ENCODE measurements at places on chromosomes 6 and 20.

- DNase-seq = no peak
Measured at GRCh38 chr6:39330476-39330875, 8.0 kb upstream of the KCNK16 start.

DNA sequence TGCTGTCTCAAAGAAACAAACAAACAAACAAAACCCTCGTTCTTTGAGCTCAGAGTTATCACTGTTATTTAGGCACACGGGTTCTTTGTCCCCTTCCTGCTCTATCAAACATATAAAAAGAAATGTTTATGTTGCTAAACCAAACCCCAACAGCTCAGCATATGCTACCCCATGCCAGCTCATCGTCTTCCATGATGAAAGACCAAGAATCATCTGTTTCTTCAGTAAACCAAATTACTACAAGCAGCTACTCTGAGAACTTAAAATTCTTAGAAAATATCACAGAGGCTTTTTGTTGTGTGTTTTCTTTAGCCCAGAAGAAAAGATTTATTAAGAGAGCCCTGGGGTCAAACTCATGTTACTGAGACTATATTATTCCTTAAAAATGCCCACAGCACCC, 4.7 kb downstream of the TRERF1 start:
- no peak for DNase-seq

- no peak for DNase-seq
Measured at GRCh38 chr6:36848658-36849441, 9.6 kb upstream of the CPNE5 start.

- no peak for DNase-seq
Measured at GRCh38 chr6:3386374-3386857, 70.4 kb downstream of the SLC22A23 start.

DNA sequence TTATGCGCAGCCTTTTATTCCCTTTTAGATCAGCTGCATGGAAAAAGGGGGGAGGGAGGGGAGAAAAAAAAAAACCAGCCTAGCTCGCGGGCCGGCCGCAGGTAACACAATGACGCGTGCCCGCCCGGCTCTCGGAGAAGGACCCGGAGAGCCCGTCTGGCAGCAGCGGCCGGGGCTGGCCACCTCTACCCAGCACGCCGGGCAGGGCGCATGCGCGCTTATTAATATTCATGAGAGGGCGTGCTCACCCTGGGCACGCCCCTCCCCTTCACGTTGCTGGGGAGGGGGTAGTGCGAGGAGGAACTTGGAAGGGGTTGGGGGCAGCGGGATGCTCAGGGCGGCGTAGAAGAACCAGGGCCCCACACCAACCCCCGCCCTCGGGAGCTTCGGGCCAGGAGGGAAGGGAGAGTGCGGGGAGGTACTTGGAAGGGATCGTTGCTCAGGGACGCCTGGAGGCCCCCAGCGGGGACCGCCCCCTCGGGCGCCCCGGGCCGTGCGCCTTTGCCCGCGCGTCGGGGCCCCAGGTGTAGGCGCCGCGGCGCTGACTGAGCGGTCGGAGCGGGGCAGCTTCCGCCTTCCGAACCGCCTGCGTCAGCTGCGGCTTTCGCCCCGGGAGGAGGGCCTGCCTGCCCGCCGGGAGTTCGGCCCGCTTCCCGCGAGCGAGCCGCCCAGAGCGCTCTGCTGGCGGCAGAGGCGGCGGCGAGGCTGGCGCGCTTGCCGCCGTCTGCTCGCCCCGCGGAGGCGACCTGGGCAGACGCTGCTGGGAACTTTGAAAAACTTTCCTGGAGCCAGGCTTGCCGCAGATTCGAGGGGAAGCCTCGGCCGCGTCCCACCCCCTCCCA, at the start of gene JAG1:
TSS of gene JAG1 (minus strand) at position 158 of the 842 bp plus-strand sequence. CDS start 469 bp downstream, outside the sequence.
- DNase-seq = no peak

- no peak for DNase-seq
Measured at GRCh38 chr6:139175389-139175948, 40.6 kb downstream of the HECA start.

GRCh38 chr20:32354592-32355416, 3.3 kb upstream of the ASXL1 start:
- DNase-seq = no peak

DNA sequence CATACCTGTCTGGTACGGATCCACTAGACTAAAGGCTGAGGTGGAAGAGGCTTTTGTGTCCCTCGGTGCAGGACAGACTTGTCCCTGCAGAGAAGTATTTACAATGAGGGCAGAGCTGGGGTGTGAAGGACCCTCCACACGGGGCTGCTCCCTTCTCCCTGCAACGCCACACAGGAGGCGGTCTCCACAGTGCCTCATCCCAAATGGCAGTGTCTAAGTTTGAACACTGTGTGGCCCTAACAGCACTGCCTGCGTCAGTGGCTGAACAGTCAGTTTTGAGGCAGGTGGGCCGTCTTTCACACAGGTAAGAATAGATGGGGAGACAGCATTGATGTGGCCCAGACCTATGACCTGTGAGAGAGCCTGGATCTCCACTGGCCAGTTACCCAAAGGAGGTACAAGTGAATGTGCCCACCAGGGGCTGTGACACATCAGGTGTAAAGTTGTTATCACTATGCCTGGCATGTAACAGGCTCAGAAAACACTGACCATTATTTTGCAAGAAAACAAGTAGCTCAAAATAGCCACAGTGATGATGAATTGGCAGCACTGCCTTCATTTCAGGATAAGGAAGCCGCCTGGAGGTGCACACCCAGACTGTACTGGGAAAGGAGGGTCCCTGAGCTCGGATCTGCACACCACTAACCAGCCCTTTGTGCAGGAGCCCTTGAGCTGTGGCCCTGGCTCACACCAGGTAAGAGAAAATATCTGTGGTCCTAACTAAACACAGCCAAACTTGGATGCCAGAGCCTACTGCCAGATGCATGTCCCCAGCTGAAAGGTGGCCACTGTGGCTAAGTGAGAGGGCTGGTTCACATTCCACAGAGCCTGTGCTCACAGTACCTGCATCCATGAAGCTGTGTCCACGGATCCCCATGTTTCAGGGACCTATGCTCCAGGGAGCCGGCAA, 246.7 kb downstream of the DLL1 start:
- DNase-seq = no peak

DNA sequence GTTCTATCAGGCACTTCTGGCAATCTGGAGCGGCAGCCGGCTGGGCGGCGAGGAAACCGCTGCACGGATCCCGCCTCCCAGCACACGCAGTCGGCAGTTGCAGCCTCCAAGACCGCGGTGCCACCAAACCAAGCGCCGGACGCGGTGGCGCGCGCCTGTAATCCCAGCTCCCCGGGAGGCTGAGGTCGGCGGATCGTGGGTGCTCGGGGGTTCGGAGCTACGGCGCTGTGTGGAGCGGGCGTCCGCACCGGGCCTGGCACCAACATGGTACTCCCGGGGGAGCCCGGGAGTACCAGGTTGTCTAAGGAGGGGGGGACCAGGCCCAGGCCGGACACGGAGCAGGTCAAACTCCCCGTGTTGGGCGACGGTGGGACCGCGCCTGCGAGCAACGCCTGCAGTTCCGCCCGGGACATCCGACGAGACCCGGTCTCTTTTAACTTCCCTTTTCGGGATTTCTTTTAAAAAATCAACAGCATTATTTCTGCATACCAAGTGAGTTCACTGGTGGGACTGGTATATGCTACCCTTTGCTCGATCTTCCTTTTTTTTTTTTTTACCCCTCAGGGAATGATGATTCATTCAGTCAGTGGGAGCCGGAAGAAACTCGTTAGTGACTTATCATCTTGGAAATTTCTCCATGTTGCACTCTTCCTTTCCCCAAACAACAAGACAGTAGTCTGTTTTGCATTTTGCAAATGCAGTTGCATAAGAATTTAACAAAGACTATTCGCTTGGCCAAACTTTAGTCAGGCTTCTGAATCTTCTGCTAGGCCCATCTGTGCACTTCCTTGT, 27.6 kb downstream of the ZNF311 start:
- no peak for DNase-seq

DNA sequence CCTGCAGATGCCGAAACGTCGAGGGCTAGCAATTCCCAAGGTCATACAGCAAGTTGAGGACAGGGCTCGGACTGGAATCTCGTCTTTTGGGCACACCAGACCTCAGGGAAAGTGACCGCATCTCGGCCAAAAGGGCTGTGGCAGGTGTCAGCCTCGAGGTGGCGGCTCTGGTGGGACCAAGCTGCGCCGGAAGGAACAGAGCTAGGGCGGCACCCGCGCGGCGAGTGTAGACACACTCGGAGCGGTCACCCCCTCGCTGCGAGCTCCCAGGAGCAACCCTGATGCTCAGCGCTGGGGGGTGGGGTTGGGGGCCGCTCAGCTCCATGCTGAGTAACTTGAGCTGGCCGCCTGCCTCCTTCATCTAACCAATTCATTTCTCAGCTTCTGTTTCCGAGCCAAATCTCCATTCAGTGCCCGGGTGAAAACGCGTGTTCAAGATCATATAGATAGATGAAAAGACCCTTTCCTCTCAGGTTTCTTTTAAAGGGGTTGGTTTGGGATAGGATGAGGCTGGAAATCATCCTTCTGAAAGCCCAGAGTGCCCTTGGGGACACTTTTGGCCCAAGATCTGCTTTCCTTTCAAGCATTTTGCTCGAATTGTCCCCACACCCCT, 2.2 kb upstream of the TUBB2B start:
- DNase-seq = no peak

DNA sequence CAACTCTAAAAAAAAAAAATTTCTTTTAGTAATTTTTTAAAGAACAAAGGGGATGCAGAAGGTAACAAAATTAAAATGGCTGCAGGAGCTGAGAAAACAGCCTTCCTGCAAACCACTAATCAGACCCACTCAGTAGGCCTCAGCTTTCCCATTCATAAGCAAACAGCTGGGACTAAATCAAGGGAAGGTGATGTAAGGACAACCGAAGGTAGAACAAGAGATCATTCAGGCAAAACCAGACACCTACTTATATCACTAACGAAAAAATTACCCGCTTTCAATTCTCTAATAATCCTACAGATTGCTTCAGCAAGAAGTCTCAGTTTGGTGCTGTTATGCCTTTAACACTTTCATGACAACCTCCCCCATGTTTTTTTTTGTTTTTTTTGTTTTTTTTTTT, 124.0 kb downstream of the ZMYND8 start:
- DNase-seq = no peak

DNA sequence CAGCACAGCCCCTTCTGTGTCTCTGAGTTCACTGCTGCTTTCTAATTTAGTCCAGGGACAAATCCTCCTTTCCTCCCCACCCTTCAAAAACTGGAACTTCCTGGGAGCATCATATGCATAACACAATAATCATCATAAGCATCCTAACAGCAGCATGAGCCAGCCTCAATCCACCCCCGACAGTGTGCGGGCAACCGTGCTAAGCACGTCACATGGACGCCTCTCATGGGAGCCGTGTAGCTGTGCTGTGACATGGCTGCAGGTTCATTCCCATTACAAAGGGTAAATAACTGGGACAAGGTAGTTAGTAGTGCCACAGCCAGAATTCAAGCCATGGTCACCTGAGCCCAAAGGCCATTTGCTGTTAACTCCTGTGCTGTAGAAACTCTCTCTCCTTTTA, 24.5 kb upstream of the ULBP3 start:
- DNase-seq = no peak

DNA sequence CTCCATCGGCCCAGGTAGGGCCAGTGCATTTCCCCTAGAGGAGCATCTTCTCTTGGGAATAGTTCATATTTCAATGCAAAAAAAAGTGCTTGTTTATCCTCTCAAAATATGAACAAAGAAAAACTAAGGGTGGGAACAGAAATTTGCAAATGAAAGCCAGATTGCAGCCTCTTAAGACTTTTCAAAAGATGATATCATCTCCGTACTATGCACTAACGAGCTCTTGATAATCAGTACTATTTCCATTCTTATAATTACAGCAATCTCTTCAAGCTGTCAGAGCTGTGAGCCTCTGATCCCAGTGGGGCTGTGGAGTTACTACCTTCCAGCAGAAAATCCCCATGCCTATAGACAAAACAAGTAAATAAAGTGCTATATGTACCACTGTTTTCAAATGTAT, 77.1 kb downstream of the SOD2 start:
- no peak for DNase-seq

GRCh38 chr20:50518270-50518721, 8.1 kb downstream of the PTPN1 start:
- DNase-seq = no peak

DNA sequence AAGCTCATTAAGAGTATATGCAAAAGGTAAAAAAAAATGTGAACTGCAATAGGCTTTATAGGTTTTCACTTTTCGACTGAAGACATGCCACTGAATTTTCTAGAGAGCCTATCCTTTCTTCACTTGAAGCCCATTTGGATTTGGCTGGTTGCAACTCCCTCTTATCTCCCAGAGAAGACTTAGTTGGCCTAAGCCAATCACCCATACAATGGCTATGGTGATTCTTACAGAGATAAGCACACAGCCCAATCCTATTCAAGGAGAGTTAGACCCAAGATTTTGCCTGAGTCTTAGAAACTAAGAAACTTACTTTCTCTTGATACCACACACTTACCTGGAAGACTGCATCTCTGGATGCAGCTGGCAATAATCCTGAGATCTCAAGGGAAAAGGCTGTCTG, 167.3 kb upstream of the PTCHD4 start:
- no peak for DNase-seq

DNA sequence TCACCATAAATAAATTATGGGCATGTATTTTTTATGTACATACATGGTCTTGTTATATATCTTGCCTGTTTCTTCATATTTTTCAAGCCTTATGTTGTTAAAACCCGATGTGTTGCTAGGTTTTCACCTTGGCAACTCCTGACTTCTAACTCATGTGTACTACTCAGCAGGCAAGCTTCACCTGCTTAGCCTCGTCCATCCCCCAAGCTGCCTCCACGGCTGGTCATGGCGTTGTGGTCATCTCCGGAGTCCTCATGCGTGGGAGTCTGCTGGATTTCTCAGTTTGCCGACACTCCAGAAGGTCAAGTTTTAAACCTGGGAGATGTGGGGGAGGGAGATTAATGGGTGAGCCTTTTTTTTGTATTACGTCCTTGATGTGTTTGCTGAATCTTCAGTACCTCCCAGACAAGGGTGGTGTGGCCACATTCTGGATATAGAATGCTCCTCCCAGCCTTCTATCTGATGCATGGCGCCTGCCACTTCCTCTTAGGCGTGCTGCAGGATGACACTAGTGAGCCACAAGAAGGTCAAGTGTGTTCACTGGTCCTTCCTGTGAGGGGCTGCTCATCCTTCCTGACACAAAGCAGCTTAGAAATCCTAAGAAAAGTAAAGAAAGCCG, 26.6 kb upstream of the EDN3 start:
- no peak for DNase-seq

- no peak for DNase-seq
Measured at GRCh38 chr20:64093013-64093503, 8.9 kb upstream of the LKAAEAR1 start.

GRCh38 chr6:116876635-116877611, at the start of gene RFX6:
Gene RFX6, plus strand, starts transcription at chr6:116877242. Its CDS starts 34 bp downstream, at chr6:116877276.
- DNase-seq = no peak

- no peak for DNase-seq
Measured at GRCh38 chr6:84791927-84792326, 27.5 kb upstream of the TBX18 start.

GRCh38 chr20:45059022-45059728, 41.8 kb downstream of the KCNS1 start:
- no peak for DNase-seq

- DNase-seq = no peak
Measured at GRCh38 chr6:78465059-78465634, 402.2 kb upstream of the IRAK1BP1 start.

- DNase-seq = no peak
Measured at GRCh38 chr20:50427719-50428083, 82.5 kb upstream of the PTPN1 start.

GRCh38 chr6:90508753-90509152, 78.1 kb downstream of the MAP3K7 start:
- DNase-seq = no peak

GRCh38 chr6:7261852-7262461, 51.0 kb downstream of the SSR1 start:
- no peak for DNase-seq
